ENCODE measurements at places on chromosomes 13 and 19.
A peak's percentile ranks its signal among the peaks of the same experiment; 100 is the strongest.

DNA sequence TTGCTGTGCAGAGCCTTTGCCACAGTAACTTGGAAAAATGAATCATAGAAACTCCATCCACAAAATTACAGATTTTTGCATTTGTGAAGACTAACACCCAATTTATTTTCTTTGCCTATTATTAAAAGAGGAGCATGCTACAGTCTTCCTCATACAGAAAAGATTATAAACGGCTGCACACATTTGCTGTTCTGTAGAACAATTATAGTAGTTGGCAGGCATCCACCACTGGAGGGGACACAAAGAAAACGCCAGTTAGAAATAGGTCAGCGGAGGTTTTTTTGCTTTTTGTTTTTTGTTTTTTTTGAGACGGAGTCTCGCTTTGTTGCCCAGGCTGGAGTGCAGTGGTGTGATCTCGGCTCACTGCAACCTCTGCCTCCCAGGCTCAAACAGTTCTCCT, 51.6 kb downstream of the SACS start:
- DNase-seq, result no peak

GRCh38 chr13:99608345-99608744, 107.1 kb downstream of the TM9SF2 start:
- no peak for DNase-seq

- DNase-seq, result no peak
These were observed 67.3 kb downstream of the EFNB2 start for GRCh38 chr13:106468207-106468606.

- no peak for DNase-seq
These were observed 11.7 kb upstream of the CYSLTR2 start for GRCh38 chr13:48642061-48642460.

GRCh38 chr19:494171-495080, 1.9 kb upstream of the MADCAM1 start:
- no peak for DNase-seq

DNA sequence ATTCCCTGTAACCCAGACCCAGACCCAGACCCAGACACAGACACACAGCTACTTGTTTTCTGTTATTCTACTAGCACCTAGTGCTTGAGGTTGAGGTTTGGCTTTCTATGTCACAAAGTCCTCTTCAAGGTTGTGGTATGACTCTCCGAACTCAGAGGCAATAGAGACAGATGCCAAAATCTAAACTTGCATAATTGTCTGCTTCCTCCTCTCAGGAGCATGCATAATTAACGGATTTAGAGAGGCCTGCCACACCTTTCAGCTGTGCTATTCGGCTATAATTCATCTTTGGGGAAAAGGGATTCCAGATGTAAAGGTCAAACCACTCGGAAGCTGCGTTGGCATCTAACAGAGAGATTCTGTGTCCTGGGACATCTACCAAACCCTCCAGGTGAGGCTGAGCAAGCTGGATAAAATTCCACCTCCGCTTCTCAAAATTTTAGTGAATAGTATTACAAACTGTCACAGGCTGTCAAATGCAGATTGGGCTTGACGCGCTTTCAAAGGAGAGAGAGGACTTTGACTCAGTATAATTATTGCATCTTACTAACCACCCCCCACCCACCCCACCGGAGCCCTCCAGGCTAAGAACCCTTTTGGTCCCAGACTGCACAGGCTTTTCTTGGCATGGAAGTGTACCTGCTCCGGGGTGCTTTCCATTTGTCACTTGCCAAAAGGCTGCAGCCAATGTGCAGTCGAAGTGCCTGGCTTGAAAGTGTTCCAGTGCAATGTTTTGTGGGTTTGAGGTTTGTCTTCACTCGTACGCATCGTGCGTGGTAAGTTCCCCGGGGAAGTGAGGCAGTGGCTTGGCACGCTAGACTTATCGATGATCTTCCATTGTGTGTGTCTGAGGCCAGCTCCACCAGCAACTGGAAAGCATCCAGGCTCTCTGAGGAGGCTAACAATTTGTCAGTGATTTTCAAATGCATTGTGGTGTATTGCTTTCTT, 194.1 kb downstream of the TDRD3 start:
- no peak for DNase-seq

DNA sequence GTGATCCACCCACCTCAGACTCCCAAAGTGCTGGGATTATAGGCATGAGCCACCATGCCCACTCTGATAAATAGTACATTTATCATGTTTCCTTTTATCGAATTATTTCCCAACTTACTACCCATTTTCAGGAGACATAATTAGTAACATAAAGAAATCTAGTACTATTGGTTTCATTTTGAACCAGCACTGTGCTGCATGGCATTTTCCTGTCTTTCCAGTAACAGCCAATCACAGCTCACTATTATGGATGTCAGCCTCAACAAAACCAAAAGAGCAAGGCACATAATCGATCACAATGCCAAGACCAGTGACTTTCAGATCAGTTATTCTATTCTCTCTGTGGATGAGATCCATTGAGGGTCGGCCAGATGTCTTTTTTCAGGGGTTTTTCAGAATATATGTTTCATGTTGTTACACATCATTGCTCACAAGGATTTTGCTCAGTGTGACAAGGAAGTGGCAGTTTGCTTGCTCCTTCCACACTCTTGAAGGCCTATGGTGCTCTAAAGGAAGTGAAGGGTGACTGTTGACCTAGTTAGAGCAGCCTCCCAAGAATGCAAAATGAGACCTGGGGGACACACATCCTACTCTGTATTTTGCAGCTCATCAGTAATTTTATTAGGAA, 233.4 kb downstream of the KCNRG start:
- DNase-seq, result peak; percentile 13

DNA sequence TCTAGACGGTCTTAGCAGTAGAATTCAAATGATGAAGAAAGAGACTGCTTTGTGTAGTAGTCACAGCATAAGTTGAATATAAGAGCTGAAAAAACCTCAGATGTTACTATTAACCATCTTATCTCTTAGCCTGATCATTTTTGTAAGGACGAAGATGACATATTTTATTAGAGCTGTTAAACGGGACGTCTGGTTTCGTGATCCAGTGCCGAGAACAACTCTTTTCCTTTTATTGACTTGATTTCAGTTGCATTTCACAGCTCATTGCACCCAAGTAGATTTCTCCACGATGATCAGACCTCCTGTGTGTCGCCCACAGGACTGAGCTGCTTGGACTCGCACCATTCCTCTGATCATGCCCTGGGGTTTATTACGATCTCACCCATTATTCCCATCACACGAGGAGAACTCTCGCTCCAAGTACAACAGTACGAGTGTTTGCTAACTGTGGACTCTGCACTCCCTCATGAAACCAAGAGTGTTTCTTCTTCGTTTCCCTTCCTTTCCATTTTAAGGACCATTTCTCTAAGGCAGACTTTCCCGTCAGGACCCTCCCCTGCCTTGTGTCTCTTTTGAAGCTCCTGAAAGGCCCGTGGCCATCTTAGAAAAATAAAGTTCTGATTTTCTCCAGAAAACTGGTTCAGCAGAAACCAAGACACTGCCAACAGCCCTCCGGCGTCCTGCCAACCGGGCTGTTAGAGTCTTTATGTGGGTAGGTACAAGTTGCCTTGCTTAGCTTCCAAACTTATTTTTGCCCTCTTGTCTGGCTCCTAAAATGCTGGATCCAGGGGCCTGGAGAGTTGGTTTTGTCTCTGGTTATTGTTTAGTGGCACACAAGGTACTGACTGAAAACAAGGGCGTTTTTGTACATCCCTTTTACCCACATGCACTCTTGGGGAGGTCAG, 48.2 kb upstream of the RNF113B start:
- no peak for DNase-seq

GRCh38 chr19:23203841-23204344, 46.3 kb downstream of the ZNF724 start:
- DNase-seq, result no peak

GRCh38 chr13:36059321-36059720, 71.9 kb downstream of the DCLK1 start:
- DNase-seq, result no peak

DNA sequence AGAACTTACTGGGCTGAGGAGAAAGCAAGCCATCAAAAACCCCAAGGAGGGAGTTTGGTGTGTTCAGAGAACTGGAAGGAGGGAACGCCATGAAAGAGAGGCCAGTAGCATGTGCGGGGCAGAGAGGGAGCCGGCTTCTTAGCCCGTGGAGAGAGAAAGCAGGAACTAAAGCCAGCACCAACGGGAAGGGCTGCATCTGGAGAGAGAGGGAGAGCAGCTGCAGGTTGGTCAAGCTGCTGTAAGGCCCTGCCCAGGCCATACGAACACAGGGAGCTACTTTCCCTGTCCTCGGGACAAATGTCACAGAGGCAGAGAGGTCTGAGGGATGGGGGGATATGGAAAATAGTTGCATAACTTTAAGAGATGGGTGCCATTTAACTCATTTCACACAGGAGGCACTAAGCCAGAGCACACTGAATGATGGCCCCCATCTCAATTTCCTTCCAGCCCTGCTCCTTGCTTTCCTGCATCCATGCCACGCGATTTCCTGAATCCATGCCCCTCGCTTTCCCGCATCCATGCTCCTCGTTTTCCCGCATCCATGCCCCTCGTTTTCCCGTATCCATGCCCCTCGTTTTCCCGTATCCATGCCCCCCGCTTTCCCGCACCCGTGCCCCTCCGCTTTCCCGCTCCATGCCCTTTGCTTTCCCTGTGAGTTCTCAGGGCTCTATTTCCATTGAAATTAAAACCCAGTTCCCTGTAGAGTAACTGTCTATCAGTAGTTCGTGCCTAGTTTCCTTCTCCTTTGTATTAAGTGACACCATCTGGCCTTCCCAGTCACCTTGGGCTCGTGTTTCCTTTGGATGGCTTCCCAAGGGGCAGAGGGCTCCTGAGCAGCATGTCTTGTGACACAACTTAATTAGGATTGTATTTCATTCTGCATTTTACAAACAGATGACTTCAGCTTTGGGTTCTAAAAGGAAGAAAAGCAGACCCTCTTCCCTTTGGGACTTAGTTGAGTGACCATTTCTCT, 31.5 kb upstream of the TPT1 start:
- DNase-seq, result no peak

GRCh38 chr13:52599037-52599847, 43.0 kb upstream of the HNRNPA1L2 start:
- no peak for DNase-seq

- no peak for DNase-seq
These were observed 6.1 kb upstream of the CLEC4G start for GRCh38 chr19:7738023-7738422.

DNA sequence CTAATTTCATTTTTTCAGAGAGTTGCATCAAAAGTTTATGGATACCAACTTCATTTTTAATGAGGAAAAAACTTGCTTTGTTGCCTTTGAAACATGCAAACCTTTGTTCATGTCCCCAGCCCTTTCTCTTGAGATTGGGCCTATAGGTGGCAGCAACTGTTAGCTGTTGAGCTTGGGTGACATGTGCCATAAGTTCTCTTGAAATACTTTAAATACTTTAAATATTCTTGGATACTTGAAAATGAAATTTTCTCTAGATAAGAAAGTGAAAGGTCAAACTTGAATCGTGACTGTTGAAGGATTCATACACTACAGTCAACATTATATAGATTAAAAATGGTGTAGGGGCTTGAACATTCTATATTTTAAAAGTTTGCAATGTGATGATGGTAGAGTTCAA, 294.9 kb downstream of the NDFIP2 start:
- peak; percentile 54 for DNase-seq

- DNase-seq, result no peak
These were observed 36.7 kb downstream of the ZAR1L start for GRCh38 chr13:32278426-32278825.

- DNase-seq, result no peak
These were observed 53.2 kb upstream of the NFIC start for GRCh38 chr19:3313199-3313575.

DNA sequence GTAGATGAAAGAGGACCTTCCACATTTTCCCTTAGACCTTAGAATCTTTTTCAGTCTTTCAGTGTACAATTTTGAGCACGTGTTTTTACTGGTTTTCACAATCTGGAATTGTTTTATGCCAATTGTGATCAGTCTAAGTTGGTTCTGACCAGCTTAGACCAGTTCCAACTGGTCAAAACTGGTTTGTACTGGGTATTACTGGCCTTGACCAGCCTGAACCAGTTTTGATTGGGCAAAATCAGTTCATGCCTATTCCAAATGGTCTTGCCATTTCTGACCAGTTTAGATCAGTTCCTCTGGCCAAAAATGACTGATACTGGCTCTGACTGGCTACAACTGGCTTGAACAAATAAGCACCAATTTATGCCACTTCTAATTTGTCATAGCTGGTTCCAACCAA, 36.4 kb downstream of the ZNF585A start:
- DNase-seq, result no peak

GRCh38 chr13:104954210-104954609, 1581.3 kb downstream of the EFNB2 start:
- DNase-seq, result peak; percentile 39

DNA sequence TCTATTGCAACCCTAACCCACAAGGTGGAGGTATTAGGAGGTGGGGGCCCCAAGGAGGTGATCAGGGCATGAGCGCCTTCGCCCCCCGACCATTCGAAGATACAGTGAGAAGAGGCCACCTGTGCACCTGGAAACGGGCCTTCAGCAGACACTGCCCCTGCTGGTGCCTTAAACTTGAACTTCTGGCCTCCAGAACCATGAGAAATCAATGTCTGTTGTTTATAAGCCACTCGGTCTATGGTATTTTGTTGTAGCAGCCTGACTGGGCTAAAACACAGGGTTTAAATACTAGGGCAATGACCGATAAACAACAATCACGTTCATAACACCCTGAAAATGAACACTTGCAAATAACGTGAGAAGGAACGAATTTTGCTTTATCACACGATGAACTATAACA, 85.2 kb upstream of the USP29 start:
- no peak for DNase-seq

- peak; percentile 91 for DNase-seq
These were observed 13.6 kb downstream of the LTBP4 start for GRCh38 chr19:40614622-40615411.

DNA sequence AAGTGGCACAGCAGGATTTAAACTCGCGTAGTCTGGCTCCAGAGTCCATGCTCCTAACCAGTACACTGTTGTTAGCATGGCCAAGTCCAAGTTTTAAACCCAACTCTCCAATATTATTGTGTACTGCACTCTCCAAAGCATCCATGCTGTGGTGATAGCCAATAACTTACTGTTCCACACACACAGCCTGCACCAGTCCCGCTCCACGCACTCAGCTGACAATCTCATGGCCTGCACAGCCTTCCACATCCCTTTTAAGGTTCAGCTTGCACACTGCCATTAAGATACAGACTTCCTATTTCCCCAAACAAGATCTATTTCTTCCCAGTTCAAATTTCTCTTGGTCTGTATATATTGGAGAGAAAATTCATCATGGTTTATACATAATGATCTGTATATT, 80.7 kb downstream of the LHFPL6 start:
- no peak for DNase-seq

All from PC-9 (cell line).